Stimulated activated CD8-positive, alpha-beta memory T cell treated with anti-CD3 and anti-CD28 coated beads, Interleukin-15, amount 100 ng/mL, for 4 hours (primary cell): ENCODE measurements at places on chromosomes 5 and 9.

GRCh38 chr9:95305770-95306492 is 11.6 kb downstream of the FANCC start:
- DNase-seq: no peak

DNA sequence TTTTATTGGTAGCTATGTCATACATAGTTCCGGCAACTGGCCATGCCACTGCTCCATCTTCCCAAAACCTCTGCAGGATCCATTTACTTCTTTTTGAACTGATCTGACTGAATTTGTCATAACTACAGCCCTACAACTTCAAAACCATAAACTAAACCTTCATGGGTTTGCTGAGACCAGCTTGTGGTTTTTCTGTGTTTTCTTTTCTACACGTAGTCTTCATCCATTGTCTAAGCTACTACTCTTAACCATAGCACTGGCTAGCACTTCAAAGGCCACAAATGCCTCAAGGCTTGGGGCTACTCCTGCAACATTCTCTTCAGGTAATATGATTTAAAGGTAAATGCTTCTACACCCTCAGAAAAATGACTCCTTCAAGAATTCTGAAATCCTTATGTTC is 9.0 kb upstream of the KIF2A start:
- DNase-seq: no peak

GRCh38 chr9:125325826-125326225 is 64.2 kb downstream of the GAPVD1 start:
- no peak for DNase-seq

- no peak for DNase-seq
Observed at GRCh38 chr9:100281066-100281465, 71.7 kb downstream of the TEX10 start.

- no peak for DNase-seq
Observed at GRCh38 chr5:60703944-60704343, 4.0 kb upstream of the DEPDC1B start.

GRCh38 chr5:179113143-179113530 is 53.0 kb downstream of the ZNF354C start:
- no peak for DNase-seq

- DNase-seq: no peak
Observed at GRCh38 chr5:139644646-139645429, 3.3 kb upstream of the CXXC5 start.

DNA sequence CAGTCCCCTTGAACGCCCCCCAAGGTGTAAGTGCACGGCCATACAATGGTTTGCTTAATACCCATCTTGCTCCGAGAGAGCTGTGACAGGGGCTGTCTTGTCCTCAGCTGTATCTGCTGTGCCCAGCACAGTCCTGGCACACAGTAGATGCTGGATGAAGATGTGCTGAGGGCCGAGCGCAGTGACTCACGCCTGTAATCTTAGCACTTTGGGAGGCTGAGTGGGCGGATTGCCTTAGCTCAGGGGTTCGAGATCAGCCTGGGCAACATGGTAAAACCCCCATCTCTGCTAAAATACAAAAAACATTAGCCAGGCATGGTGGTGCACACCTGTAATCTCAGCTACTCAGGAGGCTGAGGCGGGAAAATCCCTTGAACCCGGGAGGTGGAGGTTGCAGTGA is 53.6 kb downstream of the C9orf50 start:
- DNase-seq: no peak

- DNase-seq: no peak
Observed at GRCh38 chr5:126454081-126454480, 30.9 kb downstream of the GRAMD2B start.

- no peak for DNase-seq
Observed at GRCh38 chr5:175501759-175502158, 23.4 kb downstream of the SFXN1 start.

GRCh38 chr5:73115399-73116051 is 4.8 kb upstream of the TMEM171 start:
- DNase-seq: no peak

- no peak for DNase-seq
Observed at GRCh38 chr5:54360925-54361662, 50.7 kb upstream of the ARL15 start.

DNA sequence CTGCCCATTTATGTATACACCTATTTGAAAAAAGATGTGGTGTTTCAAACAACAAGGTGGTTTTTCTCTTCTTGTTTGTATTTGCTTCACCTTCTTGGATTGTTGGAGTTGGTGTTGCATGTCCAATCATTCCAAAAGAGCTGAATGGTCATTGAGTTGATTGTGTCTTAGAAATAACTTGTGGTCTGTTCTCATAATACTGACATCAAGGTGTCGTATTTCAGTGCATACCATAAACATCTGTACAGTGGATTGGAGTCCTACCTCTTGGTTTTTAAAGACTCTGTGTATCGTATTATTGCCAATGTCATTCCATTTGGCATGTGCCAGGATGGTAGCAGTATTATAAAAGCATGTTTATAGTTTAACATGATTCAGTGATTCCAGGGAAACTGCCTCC is 73.2 kb downstream of the TRIO start:
- no peak for DNase-seq

- no peak for DNase-seq
Observed at GRCh38 chr9:93654351-93654961, 78.1 kb downstream of the PHF2 start.

DNA sequence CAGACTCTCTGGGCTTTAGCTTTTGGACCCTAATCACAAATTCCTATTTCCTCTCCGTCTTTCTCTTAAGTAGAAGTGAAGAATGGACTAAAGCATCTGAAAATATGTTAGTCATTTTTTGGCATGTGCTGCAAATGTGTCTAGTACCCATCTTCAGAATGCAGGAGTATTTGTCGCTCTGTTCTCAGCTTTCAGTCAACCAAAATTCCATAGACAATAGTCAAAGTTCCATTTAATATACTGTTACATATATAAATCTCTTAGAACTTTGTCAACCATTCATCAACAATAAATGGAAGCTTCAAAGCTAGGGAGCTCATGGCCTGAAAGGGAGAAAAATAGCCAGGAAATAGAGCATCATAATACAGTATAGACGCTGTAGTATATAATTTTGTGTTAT is 509.4 kb downstream of the BNC2 start:
- no peak for DNase-seq

DNA sequence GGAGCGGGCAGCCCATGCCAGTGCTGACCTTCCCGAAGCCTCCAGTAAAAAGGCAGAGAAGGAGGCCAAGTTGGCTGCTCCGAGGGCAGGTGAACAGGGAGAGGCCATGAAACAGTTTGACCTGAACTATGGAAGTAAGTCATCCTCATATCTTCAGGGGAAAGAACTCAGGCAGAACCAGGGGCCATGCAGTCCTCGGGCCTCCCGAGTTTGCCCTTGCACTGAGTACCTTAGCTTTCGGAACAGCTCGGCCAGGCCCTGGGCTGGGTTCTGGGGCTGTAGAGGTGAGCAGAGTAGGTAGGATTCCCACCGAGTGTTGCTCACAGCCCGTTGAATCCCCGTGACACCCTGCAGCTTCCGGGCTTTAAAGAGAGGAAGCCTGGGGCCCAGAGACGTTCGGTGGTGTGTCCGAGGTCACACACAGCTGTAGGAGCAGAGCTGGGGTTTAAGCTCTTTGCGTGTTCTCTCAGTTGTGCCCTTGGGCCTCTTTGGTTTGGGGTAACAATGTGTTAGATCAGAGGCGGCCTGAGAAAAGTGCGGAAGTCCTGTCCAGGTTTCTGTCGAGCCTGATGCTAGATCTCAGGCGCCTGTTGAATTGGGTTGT is 24.8 kb upstream of the POMT1 start:
- DNase-seq: no peak

GRCh38 chr9:81473708-81474107 is 215.6 kb downstream of the TLE1 start:
- no peak for DNase-seq

- DNase-seq: no peak
Observed at GRCh38 chr5:59798862-59799667, 94.5 kb downstream of the PDE4D start.

DNA sequence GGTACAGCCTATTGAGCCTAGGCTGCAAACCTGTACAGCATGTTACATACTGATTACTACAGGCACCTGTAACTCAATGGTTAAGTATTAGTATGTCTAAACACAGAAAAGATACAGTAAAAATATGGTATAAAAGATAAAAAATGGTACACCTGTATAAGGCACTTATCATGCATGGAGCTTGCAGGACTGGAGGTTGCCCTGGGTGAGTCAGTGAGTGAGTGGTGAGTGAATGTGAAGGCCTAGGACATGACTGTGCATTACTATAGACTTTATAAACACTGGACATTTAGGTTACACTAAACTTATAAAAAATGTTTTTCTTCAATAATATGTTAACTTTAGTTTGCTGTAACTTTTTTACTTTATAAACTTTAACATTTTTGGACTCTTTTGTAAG is 171.3 kb downstream of the SLC28A3 start:
- no peak for DNase-seq

- no peak for DNase-seq
Observed at GRCh38 chr9:94922098-94922607, 195.7 kb downstream of the AOPEP start.

GRCh38 chr5:56183506-56183905 is 49.6 kb downstream of the ANKRD55 start:
- no peak for DNase-seq

DNA sequence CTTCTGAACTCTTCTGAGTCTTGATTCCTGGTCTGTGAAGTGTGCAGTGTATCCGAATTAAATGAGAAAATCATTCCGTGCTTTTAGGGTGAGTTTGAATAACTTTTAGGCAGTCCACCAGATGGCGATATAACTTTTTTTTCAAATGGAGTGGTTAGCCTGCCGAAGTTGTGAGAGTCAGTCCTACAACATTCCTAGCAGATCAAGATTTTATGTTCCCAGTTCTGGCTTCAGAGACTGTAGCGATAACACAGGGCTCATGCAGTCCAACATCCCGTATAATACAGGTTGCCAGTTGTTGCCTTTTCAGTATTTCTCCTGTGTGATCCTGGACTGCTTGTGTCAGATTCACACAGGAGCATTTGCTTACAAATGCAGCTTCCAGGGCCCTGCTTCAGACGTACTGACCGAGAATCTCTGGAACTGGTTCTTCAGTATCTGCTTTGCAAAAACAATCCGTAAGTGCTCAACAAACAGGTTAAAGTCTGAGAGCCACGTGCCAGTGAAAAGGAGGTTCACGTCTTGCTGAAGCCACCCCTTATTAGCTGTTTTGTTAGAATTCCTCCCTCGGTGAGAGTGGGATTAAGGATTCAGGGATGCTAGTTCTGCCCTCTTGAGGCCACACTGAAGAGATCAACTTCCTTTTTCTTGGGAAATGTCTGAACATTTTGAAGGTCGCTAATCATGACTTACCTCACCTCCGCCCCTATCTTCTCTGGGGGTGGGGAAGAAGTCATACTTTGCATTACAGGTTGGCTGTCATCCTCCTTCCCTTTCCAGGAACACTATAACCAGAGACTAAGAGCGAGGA is 22.8 kb downstream of the SMIM3 start:
- DNase-seq: no peak

GRCh38 chr9:16726718-16727451 is 143.6 kb downstream of the BNC2 start:
- no peak for DNase-seq

DNA sequence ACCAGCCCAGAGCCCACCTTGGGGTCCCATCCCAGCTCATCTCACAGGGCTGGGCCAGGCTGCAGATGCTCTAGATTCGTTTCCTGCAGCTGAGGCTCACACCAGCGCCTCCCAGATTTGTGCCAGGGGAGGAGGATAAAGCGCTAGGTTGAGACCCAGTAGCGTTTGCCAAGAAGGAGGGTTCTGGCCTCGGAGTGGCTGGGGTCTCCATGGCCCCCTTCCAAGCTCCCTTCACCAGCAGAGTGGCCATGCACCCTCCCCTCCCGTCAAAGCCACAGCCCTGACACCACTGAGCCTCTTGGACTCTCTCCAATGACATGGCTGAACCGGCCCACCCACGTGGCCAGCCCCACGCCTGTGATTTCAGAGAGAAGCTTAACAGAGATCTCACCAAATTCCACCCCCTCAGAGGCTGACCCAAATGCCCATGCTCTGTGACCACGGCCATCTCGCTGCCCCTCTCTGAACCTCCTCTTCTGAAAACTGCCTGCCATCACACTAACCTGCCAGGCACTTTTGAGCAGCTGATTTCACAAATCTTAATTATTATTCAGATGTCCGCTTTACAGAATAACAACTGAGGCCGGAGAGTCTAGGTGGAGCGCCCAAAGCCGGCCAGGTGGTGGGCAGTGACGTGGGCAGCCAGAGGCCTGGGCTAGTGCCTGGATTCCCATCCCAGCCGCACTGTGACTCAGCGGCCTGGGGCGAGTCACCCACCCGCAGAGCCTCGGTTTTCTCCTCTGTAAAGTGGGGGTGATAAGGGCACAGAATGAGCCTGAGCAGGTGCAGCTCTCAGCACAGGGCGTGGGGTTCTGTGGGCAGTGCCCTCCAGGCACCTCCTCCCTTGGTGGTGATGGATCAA is 155.7 kb downstream of the C9orf50 start:
- DNase-seq: no peak

GRCh38 chr5:107558823-107559375 is 111.8 kb downstream of the EFNA5 start:
- no peak for DNase-seq

DNA sequence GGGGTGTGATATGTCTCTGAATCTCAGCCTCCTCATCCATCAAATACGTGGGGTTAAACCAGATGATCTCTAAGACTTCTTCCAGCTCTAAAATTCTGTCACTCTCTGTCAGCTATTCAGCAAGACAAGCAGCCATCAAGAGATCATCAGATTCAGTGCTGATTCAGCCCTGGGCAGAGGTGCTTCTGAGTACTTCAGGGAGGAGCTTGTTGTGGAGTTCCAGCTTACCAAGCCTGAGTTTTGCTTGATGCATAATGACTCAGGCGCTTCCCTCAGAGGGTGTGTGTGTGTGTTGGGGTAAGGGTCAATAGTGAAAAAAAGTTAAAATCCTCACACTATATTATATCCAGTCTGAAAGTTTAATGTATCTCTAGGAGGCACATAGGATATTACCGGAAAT is 29.6 kb upstream of the TAF1L start:
- no peak for DNase-seq

- no peak for DNase-seq
Observed at GRCh38 chr9:112408275-112408674, 28.4 kb downstream of the HSDL2 start.

DNA sequence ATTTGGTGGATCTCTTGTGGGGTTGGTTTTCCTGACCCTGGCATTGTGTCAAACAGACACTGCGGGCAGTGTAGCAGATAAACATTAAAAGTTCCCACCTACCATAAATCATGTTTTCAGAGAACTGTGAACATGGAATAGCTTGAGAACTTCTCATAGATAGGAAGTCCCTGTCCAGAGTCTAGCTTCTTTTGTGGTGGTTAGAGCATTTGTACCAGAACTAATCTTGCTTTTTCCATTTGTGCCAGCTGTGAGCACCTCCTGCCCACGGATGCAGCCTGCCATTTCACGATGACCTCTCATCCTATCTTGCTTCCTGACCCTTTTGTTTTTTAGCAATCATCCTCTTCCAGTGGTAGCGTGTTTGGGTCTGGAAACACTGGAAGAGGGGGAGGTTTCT is 61.4 kb downstream of the FAM78A start:
- DNase-seq: no peak

DNA sequence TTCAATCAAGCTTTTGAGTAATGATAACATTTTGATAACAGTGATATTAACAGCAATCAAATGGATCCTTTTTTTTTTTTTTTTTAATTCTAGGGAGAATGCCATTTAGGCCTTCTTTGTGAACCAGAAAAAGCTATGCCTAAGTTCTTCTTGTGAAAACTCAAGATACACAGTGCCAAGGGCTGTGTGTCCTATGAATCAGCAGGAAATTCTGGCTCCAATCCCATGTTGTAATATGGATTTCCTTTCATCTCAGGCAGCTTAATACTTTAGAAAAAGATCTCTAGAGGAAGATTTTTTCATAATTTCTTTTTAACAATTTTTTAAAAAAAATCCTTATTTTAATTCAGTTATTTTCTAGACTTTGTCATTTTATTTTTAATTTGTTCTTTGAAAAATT is 96.1 kb downstream of the NUDT12 start:
- no peak for DNase-seq
